ENCODE measurements at places on chromosomes 11 and 22. TPM values are rescaled to one million over a fixed set of nuclear protein-coding genes. Genes with fewer than 3 reads are reported as not detected.

VWA5A gene
- 5.0 TPM for total RNA-seq

MOV10L1 gene
- total RNA-seq = not detected

MYO18B gene
- total RNA-seq = 0.05 TPM

SLC5A1 gene
- total RNA-seq = 0.32 TPM

TRIM49B gene
- not detected for total RNA-seq

All from HCT116 (cell line).